ENCODE measurements at places on chromosomes 12 and 14.
A peak's percentile ranks its signal among the peaks of the same experiment; 100 is the strongest.

DNA sequence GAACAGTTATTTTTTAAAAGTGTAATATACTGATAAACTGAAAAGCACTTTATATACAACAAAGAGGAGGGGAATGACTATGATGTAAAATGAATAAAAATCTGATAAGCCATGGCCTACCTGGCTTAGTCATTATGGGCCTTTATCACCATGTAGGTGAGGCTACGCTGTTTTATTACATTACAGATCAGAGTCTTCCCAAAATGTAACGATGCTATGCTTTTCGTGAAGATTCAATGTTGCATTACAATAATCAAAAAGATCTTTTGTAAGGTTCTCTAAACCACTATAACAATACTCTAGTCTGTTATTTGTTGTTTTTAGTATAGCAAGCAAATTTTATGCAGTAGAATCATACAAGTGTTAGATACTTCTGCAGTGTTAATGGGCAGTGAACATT, 34.2 kb downstream of the ARID4A start:
- no peak for DNase-seq

GRCh38 chr14:61678975-61679374, 16.3 kb upstream of the HIF1A start:
- DNase-seq, result no peak

DNA sequence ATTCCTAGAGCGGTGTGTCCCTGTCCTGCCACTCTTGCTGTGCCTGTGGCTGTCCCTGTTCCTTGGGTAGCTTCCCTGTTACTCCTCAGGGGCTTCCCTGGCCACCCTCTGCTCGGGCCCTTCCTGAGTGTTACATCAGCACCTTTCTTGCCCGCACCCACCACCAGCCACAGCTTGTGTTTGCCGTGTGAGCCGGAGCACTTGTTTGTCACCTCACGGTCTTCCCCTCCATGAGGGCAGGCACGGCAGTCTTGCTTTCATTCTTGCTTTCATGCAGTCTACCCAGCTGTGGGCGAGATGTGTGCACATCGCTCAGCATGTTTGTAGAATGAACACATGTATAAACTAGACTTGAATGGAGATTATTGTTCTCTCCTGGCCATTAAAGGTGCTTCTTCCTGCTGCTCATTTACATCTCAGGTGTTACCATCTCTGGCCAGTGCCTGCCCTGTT, 42.0 kb downstream of the TRAF3 start:
- no peak for DNase-seq

- DNase-seq, result no peak
Observed at GRCh38 chr12:116146386-116146785, 131.1 kb downstream of the MED13L start.

GRCh38 chr12:5969974-5970690, 25.1 kb upstream of the ANO2 start:
- no peak for DNase-seq

- peak; percentile 20 for DNase-seq
Observed at GRCh38 chr12:273382-273781, 10.7 kb upstream of the SLC6A13 start.

- no peak for DNase-seq
Observed at GRCh38 chr14:81330619-81331122, 69.5 kb downstream of the STON2 start.

- no peak for DNase-seq
Observed at GRCh38 chr12:54304187-54304810, 3.5 kb upstream of the NFE2 start.

DNA sequence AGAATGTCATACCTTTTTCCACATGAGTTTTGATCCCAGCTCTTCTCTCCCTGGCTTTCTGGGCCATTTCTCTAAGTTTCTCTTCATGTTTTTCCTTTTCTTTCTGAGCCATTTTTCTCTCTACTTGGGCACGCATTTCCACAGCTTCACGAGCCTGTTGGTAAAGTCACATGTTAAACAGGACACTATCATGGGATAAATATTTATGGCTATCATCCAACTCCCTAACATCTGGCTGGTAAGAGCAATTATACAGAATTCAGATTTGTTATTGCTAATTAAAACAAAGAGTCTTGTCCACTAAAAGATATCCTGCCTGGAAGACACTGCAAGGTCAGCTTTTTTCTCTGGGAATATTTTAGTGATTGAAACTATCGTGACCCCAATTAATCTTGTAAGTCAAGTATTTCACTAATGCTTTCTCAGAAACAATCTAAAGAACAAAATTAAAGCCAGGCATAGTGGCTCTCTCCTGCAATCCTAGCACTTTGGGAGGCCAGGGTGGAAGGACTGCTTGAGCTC, 23.1 kb downstream of the SLIRP start:
- no peak for DNase-seq

GRCh38 chr14:105418269-105419194, 1.1 kb upstream of the MTA1 start:
- DNase-seq, result no peak

DNA sequence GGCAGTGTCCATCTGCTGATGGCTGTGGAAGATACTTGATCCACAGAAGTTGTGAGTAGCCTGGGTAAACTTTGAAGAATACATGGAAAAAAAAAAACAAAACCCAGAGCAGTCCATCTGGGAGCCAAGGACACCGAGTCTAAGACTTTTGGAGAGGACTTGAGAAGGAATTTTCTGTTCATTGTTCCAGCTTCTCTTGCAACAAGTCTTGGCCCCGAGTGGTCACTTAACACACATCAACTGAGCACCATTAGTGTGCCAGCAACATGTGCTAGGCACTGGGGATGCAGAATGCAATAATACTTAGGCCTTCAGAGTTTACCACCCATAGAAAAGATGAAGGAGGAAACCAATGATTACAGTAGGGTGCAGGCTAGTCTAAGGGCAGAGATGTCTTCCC, 266.7 kb downstream of the EMP1 start:
- DNase-seq, result no peak

- no peak for DNase-seq
Observed at GRCh38 chr12:79524507-79525148, 166.1 kb downstream of the PAWR start.

DNA sequence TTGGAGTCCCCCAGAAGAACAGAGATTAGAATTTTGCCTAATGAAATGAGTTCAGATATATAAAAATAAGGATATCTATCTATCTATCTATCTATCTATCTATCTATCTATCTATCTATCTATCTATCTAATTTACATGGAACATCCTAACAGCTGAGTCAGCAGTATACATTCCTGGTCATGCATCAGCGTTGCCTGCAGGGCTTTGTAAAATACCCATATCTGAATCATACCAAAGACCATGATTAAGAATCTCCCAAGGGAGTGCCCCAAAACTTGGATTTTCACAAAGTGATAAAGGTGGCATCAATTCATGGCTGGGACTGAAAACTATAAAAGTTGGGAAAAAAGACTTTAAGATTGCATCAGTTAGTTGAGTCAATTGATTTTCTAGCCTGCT, 32.7 kb upstream of the SYT10 start:
- DNase-seq, result no peak

DNA sequence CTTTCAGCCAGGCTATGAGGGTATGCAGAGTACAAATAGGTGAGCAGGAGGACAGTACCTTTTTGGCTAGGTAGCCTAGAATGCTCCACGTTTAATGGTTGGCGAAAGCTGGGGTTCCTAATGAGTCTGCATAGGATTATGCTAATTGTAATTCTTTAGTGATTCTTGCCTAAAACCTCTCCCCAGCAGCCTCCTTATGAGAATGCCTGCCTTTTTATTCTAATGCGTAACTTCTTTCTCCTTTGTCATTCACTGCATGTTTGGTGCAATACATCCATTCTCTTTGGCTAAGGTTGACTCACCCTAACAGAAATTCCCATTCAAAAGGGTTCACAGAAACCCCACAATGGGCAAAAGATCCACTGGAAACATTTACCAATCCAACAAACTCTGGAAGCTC, 752.2 kb downstream of the FSCB start:
- DNase-seq, result no peak

GRCh38 chr12:115611477-115611876, 666.0 kb downstream of the MED13L start:
- DNase-seq, result no peak

GRCh38 chr12:24760162-24760561, 188.7 kb downstream of the BCAT1 start:
- no peak for DNase-seq

DNA sequence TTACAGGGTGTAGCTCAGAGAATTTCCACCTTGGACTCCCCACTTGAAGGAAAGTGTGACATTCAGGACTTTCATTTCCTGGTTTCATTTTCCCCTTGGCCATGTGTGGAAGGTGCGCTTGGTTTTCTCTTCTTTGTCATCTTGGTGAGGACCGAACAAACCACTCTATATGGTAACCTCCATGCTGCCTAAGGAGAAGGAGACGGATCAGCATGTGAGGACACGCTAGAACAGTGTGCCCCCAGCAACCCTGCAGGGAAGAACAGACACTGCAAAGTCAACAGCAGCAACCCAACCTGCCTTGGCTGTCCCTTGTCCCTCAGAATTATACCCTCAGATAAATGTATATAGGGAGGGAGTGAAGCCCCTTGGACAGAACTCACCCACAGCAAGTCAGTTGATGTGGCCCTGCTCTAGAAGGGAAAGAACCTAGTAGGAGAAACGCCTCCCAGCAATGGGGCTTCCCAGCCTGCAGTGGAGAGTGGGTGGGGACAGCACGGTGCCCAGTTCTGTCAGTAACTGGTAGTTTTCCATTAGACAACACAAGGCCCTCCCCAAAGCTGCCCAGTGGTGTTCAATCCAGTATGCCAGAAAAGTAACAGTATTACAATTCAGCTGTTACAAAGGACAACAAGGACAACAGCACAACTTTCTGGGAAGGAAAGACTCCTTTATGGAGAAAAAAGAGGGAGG, 18.9 kb upstream of the COCH start:
- no peak for DNase-seq

GRCh38 chr12:71441836-71442566, 2.4 kb downstream of the LGR5 start:
- DNase-seq, result no peak

DNA sequence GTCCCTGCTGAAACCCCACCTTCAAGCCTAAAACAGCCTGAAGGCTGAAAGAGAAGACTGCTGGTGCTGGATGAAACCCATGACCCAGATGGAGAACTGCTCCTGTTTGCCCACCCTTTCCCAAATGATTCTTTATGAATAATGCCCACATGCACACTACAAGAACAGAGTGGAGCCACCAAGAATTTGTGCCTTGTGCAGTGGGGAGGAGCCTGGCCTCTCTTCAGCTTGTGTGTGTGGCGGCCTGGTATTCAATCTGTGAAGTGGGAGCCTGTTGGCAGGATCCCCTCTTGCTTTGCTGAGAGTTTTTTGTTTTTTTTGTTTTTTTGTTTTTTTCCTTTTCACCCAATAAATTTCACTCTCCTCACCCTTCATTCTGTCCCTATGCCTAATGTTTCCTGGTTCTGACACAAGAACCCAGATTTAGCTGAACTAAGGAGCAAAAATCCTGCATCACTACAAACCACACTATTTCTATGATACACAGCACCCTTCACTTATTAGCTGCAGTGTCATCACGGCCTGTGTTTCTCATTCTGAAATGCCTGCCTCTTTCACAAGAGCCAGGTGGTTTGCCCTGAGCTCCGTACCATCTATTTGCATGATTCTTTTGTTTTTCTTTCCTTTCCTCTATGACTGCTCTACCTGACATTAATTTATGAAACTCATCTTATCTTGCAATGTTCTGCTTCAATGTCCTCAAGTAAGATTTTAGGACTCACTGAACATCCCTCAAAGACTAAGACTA, 585.5 kb upstream of the ATXN7L3B start:
- no peak for DNase-seq

All from brain microvascular endothelial cell (primary cell).